ENCODE measurements at places on chromosomes 5 and 9. TPM values are rescaled to one million over a fixed set of nuclear protein-coding genes. Genes with fewer than 3 reads are reported as not detected.

GRCh38 chr5:139246394-139246793 is 47.1 kb upstream of the MATR3 start:
- DNase-seq = peak; percentile 31

GRCh38 chr5:4651806-4652565 is 488.1 kb upstream of the ADAMTS16 start:
- DNase-seq = no peak

GRCh38 chr9:129382281-129383018 is 204.4 kb upstream of the IER5L start:
- DNase-seq = peak; percentile 29

GRCh38 chr5:125267636-125268248 is 521.3 kb upstream of the ZNF608 start:
- no peak for DNase-seq

DNA sequence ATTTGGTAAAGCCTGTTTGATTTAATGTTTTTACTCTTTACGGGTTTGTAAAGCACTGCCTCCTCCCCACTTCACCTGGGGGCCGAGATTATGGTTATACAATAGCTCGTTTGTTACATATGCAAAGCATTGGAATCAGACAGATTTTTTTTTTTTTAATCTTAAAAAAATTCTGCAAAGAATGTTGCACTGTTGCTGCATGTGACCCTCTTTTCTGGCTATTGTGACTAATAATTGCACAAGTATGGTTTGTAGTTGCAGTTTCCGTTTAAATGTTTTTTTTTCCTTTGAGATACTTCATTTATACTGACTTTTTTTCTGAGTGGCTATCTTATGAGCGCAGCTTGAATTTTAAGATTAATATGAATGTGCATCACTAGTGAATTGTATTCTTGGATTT is 165.3 kb downstream of the KDM4C start:
- DNase-seq = no peak

SUSD3 gene
- total RNA-seq = 68.0 TPM

RANBP17 gene
- 0.53 TPM for total RNA-seq
